EH (cell line): ENCODE measurements at places on chromosomes 2 and 18.

DNA sequence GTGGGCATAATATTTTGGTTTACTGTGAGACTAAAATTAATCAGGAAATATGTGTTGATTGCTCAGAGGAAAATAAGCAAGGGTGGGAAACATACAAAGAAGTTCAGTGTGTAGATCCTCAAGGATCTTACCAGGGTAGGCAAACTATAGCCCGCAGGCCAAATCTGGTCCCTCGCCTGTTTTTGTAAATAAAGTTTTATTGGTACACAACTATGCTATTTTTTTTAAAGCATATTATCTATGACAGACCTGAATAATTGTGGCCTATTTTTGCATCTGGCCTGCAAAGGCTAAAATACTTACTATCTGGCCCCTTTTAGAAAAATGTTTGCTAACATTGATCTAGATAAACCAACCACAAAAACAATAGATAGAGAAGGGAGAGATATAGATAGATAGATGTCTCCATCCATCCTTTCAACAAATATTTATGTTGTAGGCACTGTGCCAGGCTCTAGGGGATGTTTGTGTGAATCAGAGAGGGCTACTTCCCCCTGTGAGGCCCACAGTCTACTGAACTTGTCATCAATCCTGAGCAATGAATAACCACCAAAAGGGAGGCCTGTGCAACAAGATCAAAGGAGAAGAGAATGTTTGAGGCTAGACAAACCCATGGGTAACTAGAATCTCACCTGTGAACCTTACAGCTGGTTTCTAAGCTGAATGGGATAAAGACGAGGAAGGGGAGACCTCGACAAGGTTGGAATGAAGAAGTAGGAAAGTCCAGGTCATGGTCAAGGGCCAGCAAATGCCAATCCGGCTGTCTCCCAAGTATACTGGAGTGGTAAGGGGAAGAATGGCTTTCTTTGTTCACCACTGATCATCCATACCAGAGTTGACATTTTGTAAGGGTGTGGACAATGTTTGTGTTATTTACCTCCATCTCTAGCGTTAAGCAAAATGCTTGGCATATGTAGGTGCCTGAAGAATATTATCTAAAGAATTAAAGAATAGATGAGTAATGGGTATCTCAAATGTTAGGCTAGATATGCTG is 23.6 kb downstream of the ALPK2 start:
- peak; percentile 81 for DNase-seq

- DNase-seq, result peak; percentile 69
Observed at GRCh38 chr2:43592443-43592842, 3.4 kb downstream of the THADA start.

DNA sequence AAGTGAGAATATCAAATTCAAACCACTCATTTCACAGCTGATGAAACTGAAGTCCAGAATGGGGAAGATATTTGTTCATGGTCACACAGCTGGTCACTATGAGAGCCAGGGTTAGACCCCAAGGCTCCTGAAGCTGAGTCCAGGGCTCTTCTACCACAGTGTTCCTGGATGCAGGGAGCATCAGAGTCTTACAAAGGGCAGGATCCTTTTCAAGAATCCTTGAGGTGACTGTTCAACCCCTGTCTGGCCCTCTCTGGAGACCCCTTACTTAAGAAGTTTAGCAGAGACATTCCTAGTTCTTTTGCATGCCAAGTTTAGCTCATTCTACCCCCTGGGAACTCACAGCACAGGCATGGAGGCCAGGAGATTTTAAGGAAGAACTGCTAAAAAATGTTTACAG is 15.7 kb downstream of the PROKR1 start:
- DNase-seq, result no peak

DNA sequence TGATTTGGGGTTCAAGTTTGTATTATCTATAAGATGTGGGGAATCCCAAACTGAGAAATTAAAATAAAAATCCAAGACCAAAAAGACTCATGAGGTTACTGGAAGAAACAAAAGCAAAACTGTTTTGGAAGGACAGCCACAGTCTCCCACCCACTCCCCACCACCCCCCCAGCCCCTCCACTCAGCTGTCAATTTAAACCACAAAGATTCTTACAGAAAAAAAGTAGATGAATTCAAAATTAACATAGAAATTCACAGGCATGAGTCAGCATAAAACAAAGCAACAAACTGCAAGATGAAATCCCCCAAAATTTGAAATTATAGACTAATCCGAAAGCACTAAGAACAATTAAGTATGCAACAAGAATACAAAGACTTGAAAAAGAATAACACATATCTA is 12.1 kb downstream of the MAP4K3 start:
- no peak for DNase-seq

- peak; percentile 64 for DNase-seq
Observed at GRCh38 chr2:20190876-20191713, 33.8 kb downstream of the SDC1 start.

DNA sequence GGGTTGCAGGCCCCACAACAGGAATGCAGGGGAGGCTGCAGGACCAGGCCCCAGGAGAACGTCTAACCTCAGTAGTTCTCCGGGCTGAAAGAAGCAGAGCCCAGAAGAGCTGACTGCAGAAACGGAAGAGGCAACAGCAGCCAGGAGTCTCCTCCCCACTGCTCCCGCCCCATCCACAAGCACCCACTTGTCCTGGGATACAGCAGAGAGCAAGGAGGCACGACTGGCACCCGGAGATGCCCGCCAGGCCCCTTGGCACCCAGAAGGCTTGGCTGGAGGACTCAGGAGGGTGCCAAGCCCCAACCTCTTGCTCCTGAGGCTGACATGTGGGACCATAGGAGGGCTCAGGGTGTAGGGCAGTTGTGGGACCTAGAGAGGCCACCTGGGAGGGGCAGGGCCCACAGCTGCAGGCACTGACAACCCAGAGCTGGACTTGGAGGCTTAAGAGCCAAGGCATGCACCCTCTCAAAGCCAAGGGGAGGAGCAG is 29.0 kb upstream of the TNS1 start:
- DNase-seq, result no peak

DNA sequence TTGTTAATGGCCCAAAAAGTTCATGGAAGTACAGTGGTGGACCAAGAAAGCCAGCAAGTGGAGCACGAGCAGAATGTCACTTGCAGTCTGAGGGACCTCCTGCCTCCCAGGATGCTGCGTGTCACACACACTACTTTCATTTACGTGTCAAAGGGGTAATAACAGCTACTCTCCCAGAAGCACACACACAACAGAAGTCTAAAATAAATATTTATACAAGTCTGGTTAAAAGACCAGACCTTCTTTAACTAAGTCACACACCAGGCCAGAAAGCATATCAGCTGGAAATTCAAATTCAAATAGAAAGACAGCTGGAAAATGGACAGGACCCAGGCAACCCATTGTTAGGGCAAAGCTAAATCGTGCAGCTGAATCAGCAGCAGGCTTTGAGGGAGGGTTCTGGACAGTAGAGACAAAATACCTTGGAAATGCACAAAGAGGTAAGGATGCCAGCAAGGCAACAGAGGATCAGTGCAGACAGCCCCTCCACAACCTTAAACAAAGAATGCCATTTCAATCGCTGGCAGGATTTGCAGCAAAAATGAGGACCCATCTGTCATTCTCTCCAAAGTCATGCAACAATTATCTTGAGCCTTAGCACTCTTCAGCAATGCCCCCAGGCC is 160.5 kb downstream of the TMEM163 start:
- DNase-seq, result no peak

- no peak for DNase-seq
Observed at GRCh38 chr18:7562491-7562890, 4.6 kb upstream of the PTPRM start.

DNA sequence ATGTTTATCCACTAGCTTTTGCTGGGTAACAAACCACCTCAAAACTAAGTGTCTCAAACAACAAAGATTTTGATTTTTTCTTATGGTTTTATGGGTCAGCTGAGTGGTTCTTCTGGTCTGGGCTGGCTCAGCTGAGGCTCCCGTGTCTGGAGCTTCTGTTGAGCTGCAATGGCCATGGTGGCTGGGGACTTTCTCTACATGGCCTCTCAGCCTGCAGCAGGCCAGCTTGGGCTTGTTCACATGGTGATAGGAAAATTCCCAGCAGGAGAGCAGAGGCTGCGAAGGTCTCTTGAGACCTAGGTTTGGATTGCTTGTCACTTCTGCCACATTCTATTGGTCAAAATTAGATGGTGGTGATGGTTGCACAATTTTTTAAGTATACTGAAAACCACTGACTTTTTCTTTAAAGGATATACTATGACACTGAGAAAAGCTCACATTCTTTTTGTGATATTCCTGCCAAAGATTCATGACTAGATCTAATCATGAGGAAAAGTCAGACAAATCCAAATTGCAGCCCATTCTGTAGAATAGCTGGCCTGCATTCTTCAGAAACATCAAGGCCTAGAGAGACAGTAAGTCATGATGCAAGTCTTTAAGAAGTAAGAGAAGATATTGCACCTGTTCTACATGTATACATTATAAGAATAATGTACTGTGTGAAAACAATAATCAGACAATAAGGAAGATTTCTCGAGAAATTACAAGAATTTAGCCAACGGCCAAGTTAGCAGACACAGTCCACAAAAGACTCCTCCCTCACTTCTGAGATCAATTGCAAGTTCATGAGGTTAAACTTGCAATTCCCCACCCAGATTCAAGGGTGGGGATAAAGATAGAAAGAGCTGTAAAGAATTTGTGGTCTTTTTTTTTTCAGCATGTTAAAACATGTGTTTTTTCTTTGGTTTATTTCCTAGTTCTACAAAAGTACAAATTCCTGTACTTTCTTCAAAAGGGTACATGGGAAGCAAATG is 35.0 kb upstream of the IL1R2 start:
- peak; percentile 21 for DNase-seq

GRCh38 chr2:112787294-112787693 is 3.0 kb upstream of the IL1A start:
- no peak for DNase-seq

GRCh38 chr2:179201869-179202268 is 62.8 kb downstream of the SESTD1 start:
- DNase-seq, result no peak

DNA sequence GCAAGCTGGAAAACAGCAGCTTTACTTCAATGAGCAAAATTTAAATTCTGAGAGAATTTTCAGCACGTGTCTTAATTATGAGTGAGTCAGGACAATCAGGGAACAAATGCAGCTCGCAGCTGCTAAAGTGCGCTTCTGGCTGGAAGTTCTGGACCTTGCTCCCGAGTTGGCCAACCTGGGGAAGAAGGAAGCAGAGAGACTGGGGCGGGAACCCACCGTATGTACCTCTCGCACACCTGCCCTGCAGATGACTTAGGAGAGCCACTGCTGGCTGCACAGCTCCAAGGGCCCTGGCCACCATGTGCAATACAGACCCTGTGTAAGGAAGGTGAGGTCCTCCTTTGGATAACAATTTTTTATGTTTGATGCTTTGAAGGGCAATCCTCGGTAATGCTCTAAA is 42.4 kb downstream of the REEP1 start:
- DNase-seq, result no peak

GRCh38 chr2:215382011-215382410 is 53.9 kb downstream of the FN1 start:
- no peak for DNase-seq

DNA sequence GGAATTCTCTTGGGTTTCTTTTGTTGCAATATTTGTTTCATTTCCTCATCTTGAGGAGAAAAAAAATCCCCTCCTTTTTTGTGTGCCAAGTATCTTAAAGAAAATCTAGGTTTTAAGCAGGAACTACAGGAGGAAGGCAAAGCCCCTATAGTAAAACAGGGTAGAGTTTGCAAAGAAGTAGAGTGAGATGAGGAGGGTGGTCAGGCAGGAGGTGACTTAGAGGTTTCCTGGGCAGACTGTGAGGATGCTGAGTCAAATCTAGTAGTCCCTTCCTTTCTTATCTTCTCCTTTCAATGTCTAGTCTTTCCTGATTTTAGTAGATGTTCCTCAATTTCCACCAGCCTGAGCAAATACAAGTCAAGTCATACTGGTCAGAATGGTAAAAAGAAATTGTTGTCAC is 222.5 kb downstream of the PMAIP1 start:
- no peak for DNase-seq

- DNase-seq, result no peak
Observed at GRCh38 chr2:46000660-46001059, 296.5 kb upstream of the EPAS1 start.

DNA sequence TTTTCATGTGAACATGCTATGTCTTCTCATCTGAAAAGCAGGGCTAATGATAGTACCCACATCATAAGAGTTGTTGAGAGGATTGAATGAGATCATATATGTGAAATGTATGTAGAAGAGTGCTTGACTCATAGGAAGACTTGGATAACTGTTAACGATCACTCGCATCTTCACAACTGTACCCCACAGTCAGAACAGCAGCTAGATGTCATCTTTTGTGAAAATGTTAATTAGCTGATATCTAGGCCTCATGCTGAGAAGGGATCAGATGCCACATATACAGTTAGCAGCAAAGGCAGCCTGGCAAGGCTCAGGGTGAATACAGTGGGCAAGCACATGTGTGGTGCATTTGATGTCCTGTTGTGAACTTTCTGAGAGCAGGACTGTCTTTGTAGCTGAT is 24.2 kb downstream of the MAP3K20 start:
- DNase-seq, result no peak

DNA sequence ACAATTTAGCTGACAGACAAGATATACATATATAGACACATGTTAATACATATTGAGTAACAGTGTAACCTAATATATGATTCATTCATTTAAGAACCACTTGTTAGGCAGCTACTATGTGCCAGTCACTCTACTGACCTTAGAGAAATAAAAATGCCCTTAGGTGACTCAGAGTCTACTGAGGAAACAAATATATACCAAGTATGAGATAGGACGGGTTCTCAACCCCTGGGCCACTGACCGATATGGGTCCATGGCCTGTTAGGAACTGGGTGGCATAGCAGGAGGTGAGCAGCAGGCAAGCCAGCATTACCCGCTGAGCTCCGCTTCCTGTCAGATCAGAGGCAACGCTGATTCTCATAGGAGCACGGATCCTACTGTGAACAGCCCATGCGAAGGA is 14.8 kb downstream of the STRN start:
- DNase-seq, result peak; percentile 58

GRCh38 chr2:137521653-137522619 is 442.3 kb upstream of the HNMT start:
- DNase-seq, result no peak

GRCh38 chr18:11040823-11041656 is 108.3 kb downstream of the PIEZO2 start:
- peak; percentile 47 for DNase-seq

DNA sequence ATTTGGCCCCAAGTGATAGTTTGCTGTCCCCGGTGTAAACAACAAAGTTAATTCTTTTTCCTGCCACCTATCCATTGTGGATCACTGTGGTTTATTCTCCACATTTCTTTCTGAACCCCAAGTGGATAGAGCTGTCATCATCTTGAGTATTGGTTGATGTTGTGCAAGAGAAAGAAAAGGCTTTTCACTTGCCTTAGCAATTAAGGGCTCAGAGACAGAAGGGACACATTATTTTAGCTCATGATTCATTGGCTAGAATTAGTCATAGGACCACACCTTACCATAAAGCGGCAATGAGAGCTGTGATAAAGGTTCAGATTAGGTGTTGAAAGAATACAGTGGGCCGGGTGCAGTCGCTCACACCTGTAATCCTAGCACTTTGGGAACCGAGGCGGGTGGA is 442.1 kb upstream of the DCC start:
- DNase-seq, result no peak

- DNase-seq, result no peak
Observed at GRCh38 chr2:83517727-83518368, 941.2 kb downstream of the SUCLG1 start.
